NCI-H187 treated with DMSO at 0.1 percent for 48 hours (cell line): ENCODE measurements at places on chromosomes 4 and X.

DNA sequence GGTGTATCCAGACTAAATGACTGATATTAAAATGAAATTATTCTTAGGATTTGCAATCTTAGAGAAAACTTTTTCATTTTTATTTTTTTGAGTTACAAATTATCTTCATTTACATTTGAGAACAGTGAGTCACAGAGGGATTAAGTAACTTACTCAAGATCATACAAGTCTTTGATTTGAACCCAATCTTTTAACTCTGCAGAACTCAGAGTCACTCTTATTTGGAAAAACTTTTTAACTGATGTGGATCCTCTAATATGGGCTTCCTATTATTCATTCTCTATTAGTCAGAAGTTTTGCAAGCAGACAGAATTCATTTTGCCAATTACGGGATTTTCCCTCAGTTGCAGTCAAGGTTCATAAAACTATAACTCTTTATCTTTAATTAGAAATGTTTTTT, 20.1 kb downstream of the HPRT1 start:
- no peak for DNase-seq

GRCh38 chrX:29039501-29039900, 452.3 kb downstream of the IL1RAPL1 start:
- DNase-seq: no peak

DNA sequence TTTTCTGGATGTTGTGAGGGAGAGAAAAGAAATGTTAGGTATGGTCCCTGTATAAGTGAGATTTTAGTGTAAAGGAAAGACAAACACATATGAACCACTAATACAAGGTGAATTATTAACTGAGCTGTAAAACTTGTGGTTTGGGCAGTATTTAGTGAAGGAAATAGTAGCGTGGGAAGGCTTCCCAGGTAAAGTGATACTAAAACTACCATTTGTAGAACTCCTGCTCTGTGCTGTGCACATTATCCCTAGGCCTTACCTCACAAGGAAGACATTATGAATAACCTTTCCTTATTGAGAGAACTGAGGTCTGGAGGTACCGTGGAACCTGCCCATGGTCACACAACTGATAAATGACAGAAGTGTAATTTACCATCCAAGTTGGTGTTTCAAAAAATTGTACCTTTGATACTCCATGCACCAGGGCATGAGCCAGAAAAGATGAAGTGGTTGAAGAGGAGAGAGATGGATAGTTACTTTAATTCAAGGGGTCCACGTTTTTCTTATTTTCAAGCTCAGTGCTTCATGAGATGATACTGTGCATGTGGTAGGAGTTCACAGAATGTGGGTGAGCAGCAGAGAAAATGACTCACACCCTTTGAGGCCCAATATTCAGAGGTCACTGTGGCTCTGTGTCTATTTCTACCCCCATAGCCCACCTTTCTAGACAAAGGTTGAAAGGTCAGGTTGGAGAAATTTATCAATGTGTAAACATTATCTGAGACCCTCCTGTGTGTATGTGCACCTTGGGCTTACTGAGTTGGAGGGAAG, 2.6 kb upstream of the VSIG4 start:
- DNase-seq: no peak

DNA sequence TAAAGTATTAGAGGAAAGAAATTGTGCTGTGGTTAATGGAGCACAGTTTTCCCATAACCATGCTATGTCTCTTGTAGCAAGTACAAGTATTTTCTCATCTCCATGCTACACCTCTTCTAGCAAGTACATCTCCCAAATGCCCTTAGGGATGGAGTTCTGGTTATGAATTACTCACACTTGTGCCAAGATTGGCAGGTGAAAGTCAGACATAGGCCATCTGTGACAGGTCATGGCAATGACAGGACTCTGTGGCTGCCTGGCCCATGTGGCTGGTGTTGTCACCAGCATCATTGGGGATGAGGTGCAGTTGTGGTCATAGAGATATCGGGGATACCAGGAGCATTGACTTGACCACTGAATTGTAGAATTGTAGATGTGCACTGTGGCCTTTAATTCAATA, 310.2 kb downstream of the FAT4 start:
- DNase-seq: no peak
